ENCODE measurements at places on chromosomes 4 and X.

- no peak for DNase-seq
Measured at GRCh38 chr4:168880072-168880675, 129.9 kb downstream of the CBR4 start.

- no peak for DNase-seq
Measured at GRCh38 chr4:188534917-188535316, 395.7 kb downstream of the TRIML1 start.

DNA sequence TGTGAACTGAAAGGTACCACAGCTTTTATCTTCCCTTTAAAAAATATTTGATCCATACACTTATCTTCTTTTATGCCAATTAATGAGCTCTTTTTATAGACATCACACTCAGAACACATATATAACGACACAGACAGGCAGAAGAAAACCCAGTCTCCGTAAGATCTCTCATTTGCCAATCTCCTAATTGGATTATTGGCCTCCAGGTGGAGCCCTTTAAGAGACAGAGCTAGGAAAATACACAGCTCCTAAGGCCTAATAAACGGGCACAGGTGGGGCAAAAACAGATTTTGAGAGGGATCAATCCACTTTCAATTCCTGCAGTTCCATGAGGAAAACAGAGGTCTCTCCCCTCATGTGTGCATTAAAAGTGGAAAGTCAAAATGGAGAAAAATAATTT, 1495.4 kb downstream of the RPA4 start:
- no peak for DNase-seq

DNA sequence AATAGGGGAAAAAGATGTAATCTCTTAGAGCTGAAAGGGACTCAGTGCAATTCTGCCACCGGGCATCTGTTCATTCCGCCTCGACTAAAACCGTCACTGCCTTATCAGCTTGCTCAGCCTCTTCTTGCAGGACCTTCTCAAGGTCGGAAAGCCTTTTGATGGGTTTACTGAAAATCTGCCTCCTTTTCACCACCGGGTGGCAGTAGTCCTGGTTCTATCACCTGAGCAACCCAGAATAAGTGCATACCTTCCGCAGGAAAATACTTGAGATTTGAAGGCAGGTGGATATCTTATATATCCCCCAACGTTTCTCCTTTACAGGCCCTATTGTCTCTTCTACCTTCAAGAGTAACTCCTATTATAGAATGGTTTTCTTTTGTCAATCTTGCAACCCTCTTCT, 103.4 kb upstream of the PAK3 start:
- no peak for DNase-seq

DNA sequence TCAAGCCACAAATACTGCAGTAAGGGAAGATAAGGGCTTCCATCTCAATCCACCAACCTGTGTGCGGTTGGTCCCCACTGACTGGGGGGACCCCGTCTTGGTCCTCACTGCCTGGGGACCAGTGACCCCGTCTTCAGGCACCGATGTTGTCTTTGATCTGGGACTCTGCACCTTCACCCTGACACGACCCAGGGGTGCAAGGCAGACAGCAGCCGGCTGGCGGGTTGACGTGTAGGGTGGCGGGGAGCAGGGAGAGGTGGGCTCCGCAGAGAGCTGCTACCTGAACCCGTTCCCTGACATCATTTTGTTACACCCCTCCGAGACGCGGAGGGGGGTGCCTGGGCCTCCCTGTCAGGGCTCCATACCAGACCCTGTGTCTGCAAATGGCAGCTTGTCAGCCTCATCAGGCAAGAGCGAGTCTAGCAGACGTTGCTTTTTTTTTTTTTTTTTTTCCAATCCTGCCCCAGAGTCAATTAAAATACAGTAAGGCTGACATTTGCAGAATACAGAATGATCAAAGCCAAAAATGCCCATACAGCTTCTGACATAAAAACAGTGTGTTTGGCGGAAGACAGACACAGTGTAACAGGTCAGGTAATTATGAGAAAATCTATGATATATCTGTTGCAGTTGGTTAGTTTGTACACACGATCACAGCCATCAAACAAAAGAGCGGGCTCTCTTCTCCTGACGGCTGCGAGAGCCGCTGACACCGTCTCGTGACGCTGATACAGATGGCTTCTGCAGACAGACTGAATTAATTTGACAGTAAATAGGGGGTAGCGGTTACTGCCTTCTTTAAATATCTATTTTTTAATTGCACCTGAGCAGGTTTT, 118.6 kb downstream of the CRLF2 start:
- DNase-seq = no peak

Data from NCI-H524 treated with DMSO at 0.1 percent for 48 hours (cell line).